ENCODE measurements at places on chromosomes 16 and 17.
A peak's percentile ranks its signal among the peaks of the same experiment; 100 is the strongest.

GRCh38 chr16:27611340-27611739 lies 61.4 kb downstream of the KATNIP start:
- DNase-seq = no peak

GRCh38 chr16:2208308-2208707 lies 2.4 kb downstream of the BRICD5 start:
- no peak for DNase-seq

DNA sequence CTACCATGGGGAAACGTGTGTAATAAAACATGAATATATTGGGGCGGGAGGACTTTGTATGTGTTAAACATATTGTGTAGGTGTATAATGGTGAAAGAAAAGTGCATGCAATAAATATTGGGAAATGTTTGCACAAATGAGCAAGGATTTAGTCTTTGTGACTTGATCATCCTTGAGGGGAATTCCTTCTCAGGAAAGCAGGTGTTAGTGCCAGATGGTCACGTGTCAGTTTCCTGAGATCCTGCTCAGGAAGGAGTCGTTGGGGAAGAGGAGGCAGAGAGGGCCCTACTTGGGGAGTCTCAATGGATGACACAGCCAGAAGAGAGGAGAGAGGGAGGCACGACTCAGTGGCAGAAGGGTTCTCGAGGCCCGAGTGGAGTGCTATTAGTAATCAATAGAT lies 53.2 kb downstream of the MSI2 start:
- DNase-seq = no peak

GRCh38 chr17:17120294-17120693 lies 78.0 kb downstream of the MPRIP start:
- DNase-seq = no peak

GRCh38 chr17:27446569-27447301 lies 9.5 kb upstream of the KSR1 start:
- peak; percentile 57 for DNase-seq

DNA sequence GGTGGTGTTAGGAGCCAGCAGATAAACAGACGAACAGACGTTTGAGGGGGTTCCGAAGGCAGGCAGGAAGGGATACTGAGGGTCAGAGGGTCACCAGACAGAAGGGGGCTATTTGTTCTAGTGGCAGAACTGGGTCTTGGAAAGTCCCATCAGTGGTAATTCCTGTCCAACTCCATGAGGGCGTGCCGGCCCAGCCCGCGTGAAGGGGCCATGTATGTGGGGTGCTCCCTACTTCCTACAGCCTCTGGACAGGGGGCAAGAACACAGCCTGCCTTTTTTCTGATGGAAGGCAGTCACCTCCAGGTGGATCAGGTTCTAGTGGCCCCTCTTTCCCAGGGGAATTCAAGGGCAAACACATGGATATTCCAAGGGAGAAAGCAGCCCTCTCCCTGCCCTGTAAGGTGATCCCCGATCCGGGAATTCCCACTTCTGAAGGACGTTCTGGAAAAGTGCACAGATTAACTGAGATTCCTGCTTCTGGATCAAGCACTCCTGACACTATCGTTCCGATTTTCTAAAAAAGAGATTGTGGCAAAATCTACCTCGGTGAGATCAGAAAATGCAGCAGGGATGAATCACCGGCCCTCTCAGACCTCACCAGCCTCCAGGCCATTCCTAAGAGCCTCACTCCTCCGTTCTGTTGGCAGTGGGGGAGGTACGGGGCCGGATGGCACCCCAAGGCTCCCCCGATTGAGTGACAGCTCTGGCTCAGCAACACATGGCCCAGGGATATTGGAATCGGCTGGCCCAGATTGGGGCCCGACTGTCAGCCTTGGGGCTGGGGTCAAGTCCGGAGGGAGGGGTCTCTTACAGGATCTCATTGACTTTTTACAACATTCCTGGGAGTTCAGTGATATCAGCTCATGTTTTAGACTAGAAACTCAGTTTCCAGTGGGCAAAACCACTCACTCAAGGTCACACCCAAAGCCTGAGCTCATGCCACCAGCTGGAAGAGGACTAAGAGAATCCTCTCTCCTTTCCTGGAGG lies 12.4 kb downstream of the STX1B start:
- peak; percentile 55 for DNase-seq

DNA sequence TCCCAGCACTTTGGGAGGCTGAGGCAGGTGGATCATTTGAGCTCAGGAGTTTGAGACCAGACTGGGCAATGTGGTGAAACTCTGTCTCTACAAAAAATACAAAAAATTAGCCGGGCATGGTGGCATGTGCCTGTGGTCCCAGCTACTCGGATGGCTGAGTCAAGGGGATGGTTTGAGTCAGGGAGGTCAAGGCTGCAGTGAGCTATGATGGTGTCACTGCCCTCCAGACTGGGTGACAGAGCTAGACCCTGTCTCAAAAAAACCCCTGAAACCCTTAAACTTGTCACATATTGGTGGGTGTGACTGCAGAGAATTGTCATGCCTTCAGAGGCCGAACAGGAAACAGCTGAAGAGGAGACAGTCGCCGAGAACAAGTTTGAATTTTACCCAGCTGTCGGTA lies 13.4 kb downstream of the RPTOR start:
- no peak for DNase-seq

- DNase-seq = no peak
Measured at GRCh38 chr16:48053418-48053745, 102.4 kb downstream of the ABCC12 start.

DNA sequence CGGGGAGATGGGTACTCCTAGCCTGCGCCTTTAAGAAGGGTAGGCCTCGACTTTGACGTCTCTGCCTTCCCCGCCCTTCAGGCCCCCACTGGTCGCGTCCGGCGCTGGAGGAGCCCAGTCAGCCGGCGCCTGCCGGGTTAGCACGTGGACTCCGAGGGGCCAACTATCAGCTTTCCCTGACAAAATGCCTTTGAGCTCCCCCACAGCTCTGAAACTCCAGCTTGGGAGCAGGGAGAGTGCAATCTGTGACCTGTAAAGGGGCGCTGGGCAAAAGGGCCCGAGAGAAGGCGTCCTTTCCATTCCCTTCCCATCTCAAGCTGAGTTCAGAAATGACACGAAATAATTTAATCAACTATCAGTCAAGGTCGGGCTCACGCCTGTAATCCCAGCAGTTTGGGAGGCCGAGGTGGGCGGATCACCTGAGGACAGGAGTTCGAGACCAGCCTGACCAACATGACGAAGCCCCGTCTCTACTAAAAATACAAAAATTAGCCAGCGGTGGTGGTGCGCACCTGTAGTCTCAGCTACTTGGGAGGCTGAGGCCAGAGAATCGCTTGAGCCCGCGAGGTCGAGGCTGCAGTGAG lies 2.3 kb upstream of the SLC25A39 start:
- peak; percentile 94 for DNase-seq

- no peak for DNase-seq
Measured at GRCh38 chr16:27199736-27200135, 3.6 kb upstream of the KDM8 start.

DNA sequence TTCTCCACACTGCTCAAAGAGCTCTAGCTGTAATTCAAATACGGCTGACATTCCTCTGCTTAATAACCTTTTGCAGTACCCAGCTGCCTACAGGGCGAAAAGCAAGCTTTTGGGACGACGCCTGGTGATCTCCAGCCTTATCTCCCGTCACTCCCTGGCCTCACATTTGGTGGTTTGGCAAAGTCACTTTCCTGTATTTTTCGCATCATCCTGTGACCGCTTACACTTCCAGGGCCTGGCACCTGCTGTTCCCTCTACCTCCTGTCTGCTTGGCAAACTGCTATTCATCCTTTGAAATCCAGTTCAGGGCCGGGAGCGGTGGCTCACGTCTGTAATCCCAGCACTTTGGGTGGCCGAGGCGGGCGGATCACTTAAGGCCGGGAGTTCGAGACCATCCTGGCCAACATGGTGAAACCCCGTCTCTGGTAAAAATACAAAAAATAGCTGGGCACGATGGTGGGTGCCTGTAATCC lies 2.7 kb upstream of the BHLHA9 start:
- DNase-seq = no peak

DNA sequence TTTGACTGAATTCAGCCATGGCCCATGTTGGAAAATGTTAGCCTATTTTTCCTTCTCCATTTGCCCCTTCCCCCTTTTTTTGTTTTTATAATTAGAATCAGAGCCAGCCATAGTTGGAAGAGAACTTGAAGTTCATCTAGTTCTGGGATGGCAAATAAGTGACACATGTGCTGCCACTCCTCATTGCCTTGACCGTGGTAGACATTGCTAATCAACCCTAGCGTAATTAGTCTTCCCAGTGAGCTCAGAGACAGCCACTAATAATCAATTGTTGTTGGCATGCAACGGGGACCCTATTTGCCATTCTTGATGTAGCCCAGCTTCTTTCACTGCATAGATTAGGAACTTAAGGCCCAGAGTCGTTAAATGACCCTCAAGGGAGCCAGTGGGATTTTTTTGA lies 16.6 kb downstream of the CMIP start:
- DNase-seq = no peak

- no peak for DNase-seq
Measured at GRCh38 chr16:87363771-87364455, 19.7 kb downstream of the FBXO31 start.

- DNase-seq = no peak
Measured at GRCh38 chr17:17819111-17819510, 17.7 kb downstream of the SREBF1 start.

- DNase-seq = no peak
Measured at GRCh38 chr16:23351360-23351759, 49.3 kb downstream of the SCNN1B start.

DNA sequence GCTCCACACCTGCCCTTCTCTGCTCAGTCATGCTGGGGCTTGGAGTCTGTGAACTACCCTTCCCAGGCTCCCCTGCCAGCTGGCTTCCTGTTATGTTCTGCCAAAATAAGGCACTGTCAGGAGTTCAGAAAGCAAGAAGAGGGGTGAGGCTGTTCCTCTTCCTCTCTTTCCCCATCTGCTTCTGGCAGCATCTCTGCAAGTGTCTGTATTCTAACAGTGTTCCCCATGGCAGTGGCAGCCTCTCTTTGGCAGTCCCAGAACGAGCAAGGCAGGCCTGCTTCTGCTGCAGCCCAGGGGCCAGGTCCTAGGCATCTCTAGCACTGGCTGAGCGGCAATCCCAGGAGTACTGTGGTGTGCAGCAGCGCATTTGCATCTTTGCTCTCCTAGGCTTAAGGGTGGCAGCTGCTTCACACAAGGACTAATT lies 219.1 kb downstream of the STX8 start:
- DNase-seq = no peak

DNA sequence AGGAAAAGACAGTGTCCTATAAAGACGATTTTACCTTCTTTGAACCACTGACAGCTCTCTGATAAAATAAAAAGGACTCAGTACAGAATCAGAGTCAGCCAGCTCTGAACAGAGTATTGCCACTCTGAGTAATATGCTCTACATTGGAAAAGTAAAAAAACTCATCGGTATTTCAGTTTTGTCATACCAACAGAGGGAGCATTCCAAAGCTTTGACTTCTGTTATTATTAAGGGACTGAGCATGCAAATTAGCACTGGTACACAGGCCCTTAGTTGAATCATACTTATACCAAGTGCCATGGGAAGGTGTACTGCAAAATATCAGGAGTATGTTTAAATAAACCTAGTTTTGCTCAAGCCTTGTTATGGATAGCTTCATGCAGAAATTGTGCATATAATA lies 509.0 kb upstream of the KIF2B start:
- no peak for DNase-seq

Measured in fibroblast of the conjunctiva (primary cell).